ENCODE measurements at places on chromosomes 4 and X.
A peak's percentile ranks its signal among the peaks of the same experiment; 100 is the strongest.

GRCh38 chr4:158814636-158815330, 46.0 kb downstream of the FNIP2 start:
- no peak for DNase-seq

GRCh38 chrX:133884430-133885394, 100.7 kb downstream of the GPC3 start:
- DNase-seq: no peak

DNA sequence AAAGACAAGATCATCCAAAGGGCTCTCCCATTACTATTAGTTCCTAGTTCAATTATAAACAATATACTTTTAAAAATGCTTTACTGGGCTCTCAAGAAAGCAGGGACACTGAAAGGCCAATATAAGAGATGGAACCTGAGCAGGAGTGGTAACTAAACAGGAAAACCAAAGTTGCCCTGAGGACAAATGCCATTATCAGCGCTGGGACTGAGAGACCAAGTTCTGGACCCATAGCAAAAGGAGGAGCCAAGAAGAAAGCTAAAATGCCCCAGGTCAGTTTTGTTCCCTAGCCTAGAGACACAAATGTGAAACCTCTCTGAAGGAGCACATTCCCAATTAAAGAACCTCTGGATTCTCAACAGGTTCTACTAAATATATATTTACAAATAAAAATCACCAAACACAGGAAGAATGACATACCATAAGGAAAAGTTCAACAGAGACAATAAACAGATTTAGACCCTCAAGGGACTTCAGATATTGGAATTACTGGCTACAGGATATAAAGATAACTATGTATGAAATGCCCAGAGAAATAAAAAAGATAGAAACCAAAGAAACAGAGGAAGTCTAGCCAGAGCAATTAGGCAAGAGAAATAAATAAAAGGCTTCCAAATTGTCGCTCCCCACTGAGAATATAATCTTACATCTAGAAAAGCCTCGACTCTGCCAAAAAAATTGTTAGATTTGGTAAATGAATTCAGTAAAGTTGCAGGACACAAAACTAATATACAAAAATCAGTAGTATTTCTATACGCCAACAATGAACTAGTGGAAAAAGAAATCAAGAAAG, 67.1 kb downstream of the KLHL8 start:
- DNase-seq: no peak

DNA sequence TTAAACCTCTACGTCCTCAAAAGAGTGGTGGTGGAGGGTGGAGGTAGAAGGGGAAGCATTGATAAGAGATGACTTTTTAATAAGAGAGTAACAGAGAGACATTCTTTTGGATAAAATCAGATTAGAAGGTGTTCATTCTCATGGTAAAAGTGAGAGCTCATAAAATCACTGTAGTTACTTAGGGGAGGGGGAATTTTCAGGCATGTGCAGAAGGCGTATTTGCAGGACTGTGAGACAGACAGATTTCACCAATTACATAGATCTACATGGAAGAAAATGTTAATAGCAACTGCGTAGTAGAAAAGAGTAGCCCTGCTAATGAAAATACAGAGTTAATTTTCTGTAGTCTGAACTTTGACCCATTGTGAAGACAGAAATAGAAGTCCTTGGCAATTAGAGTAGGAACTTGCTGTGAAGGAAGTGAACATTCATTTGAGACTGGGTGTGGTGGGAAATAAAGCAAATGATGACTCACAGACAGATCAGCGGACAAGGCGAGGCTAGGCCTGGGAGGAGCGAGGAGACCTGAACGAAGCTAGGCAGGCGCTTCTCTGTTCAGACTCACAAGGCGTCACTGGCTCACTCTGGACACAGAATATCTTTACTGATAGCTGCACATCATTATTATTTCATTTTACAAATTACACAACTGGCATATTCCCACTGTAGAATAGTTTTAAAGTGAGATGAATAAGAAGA, 57.2 kb upstream of the FAM9C start:
- DNase-seq: peak; percentile 91

- DNase-seq: no peak
Measured at GRCh38 chrX:34877436-34877835, 65.2 kb upstream of the FAM47B start.

DNA sequence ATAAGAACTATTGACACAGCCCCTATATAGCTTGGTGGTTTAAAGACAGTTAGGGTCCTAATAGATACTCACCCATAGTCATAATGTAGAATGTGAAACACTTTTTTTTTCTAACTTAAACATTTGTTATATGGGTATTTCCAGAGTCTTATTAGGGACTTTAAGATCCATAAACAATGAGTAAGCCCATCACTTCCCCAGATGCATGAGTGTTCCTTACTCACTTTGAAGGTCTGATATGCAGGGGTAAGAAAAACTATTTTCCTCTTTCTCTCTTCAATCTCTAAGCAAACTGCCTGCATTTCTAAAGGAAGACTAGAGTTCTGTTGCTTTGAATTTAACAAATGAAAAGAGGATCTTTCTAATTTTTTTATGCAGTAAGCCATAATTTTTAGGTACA, 443.6 kb upstream of the PITX2 start:
- DNase-seq: no peak

- no peak for DNase-seq
Measured at GRCh38 chr4:41134581-41134980, 79.8 kb downstream of the APBB2 start.

DNA sequence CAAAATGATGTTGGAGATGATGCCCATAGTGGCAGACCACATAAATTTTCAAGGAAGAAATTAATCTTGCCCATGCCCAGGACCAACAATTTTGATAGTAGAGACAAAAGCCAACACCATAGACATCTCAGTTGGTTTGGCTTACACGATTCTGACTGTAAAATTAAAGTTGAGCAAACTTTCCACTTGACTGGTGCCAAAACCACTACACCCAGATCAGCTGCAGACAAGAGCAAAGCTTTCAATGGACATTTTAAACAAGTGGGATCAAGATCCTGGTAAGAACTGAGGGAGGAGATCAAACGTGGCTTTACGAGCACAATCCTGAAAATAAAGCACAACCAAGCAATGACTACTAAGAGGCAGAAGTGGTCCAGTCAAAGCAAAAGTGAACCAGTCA, 90.7 kb downstream of the PAPSS1 start:
- peak; percentile 19 for DNase-seq

DNA sequence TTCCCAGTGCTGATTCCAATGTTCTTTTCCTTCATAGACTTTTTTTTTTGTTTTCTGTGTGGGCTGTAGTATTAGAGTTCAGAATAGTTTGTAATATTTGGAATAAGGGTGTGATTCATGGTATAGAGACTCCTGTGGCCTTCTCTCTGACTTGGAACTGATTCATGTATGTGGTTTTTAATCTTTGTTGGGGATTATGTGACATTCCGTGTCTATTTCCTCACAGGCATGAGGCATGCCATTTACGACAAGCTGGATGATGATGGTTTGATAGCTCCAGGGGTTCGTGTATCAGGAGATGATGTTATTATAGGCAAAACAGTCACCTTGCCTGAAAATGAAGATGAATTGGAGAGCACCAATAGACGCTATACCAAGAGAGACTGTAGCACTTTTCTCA, 44.4 kb downstream of the POLR2B start:
- DNase-seq: no peak

- no peak for DNase-seq
Measured at GRCh38 chr4:646460-646859, 21.1 kb downstream of the PDE6B start.

DNA sequence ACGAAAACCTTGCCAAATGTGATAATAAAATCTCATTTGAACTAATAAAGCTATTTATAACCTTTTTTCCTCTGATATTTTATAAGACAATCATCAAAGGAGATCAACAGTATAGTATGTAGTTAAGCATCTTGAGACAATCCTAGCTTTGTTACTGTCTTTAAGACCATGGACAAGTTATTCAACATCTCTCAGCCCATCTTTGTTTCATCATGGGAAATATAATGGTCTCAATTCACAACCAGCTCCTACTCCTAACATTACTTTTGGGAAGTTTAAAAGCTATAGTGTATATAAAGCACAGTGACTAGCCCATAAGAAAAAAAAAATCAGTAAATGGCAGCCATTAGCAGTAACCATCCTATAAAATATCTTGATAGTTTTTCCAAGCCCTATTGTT, 57.6 kb upstream of the APELA start:
- no peak for DNase-seq

- no peak for DNase-seq
Measured at GRCh38 chr4:101065935-101066485, 281.3 kb downstream of the PPP3CA start.

- DNase-seq: peak; percentile 74
Measured at GRCh38 chrX:1534301-1535168, 2.5 kb downstream of the P2RY8 start.

- peak; percentile 83 for DNase-seq
Measured at GRCh38 chrX:140091125-140091886, 126.0 kb upstream of the CXorf66 start.

GRCh38 chr4:113411496-113411938, 350.0 kb downstream of the CAMK2D start:
- DNase-seq: no peak

DNA sequence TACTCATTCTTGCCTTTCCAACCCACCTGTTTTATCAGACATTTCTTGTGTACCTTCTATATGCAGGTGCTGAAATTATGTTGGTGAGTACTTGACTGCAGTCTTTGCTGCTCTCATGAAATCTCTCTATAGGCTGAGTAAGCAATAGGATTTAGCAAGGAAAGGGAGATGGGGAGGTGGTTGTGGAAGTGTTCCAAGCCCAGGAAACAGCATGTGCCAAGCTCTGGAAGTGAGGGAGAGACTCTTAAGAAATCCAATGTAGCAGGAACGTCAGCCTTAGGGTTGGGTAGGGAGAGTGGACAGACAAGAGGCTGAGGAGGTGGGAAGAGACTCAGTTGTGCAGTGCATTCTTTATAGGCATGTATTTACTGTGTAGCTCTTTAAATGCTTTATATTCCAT, 5.6 kb downstream of the SEPTIN11 start:
- DNase-seq: no peak

DNA sequence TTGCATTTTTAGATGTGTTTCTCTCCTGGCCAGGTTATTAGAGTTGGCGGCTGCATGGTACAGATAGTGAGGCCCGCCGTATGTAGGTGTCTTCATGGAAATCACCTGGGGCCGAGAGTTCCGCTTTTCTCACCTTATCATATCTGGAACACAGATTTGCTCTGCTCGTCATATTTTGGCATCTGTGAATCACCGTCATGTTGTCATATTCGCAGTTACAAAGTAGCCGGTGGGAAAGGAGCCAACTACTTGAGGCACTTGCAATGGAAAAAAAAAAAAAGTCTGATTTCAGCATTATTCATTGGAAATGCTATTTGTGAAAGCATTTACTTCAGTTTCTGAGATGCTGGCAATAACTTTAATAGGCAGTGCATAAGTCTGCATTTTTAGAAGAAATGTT, 1715.2 kb upstream of the TENM3 start:
- DNase-seq: no peak

GRCh38 chr4:165222651-165222994, 15.3 kb downstream of the KLHL2 start:
- DNase-seq: no peak

- DNase-seq: no peak
Measured at GRCh38 chrX:69298466-69299140, 133.3 kb upstream of the PJA1 start.

DNA sequence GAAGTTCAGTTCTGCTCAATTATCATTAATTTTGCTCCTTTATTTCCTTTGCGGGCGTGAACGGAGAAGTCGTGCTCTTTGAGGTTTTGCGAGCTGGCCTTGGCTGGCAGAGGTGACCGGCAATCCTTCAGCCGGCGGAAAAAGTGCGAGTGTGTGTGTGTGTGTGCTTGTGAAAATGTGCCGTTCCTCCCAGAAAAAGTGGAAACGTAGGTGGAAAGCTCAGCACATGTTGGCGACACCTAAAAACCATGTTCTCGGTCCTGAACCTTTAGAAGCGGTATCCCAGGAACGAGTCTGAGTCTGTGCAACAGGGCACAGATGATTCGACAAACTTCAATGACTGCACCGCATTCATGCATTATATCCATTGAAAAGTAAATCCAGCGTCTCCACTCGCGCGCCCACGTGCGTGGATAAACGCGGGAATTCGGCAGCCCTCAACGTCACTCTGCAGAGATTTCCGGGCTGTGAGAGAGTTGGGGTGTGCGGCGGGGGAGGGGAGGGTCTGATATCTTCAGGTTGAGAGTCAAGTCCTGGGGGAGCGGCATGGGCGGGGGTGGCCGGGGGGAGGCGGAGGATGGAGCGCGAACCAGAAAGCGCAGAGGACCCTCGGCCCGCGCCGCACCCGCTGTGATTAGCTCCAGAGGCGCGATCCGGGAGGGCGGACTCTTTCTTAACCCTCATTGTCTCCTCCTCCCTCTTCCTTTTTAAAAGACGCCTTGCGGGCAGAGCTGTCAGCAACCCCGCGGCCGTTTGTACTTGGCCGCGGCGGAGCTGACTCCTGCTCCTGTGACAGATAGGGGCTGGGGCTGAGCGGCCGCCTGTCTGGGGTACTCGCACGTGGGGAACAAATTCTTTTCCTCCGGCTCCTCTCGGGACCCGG, at the start of gene SHISA3:
Gene SHISA3 (plus strand): TSS at position 737 of the 883 bp plus-strand sequence. CDS start 569 bp downstream, outside the sequence.
- DNase-seq: no peak

DNA sequence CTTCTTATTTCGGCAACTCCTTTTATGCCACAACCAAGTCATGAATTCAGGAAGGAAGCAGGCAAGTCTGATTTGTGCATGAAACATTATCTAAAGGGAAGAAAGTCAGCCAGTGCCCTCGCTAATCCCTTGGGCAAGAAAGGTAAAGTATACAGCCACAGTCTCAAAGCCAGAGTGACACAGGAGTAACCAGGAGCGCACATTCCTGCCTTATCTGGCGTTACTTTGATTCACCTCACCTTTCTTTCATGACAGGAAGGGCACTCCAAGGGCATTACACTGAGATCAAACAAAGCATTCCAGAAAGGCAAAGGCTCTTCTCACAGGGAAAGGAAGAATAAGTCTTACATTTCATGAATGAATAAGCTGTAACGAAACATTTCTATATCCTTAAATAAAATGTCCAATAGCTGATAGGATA, 38.8 kb downstream of the FAT1 start:
- DNase-seq: no peak

DNA sequence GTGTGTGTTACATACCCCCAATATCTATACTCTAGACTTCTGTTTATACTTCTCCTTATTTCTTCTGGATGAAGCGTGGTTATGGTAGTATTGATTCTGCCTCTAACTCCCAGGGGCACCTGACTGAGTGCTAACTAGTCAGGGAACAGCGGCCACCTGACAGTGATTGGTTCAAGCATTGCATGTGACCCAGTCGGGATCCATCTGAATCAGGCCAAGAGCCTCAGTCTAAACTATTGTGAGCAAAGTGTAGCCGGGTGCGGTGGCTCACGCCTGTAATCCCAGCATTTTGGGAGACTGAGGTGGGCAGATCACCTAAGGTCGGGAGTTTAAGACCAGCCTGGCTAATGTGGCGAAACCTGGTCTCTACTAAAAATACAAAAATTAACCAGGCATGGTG, 10.0 kb downstream of the CCDC110 start:
- no peak for DNase-seq

DNA sequence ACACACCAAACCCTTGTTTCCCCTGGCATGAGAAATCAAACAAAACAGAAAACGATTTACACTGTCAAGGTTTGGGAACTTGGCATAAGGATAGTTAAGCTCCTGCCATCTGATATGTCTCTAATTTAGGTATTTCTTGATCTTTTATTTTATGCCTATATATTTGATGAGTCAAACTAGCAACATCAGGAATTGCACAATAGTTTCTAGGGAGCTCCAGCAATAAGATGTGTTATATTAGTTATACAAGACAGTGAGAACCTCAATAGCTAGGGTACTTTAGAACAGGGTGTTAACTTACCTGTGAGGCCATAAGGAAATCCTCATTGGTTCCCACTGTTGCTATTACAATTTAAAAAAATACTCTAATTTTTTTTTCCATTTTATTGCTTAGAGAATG, 474.2 kb downstream of the GBA3 start:
- no peak for DNase-seq

- no peak for DNase-seq
Measured at GRCh38 chr4:41935652-41936021, 408 bp downstream of the TMEM33 start.
